ENCODE measurements at places on chromosomes 3 and 15.

- DNase-seq: peak; percentile 92
These were observed at the start of gene FYTTD1 for GRCh38 chr3:197749601-197750395. TSS of gene FYTTD1 (plus strand) at chr3:197749883. CDS start at chr3:197749972, 89 bp downstream.

GRCh38 chr15:89332446-89332845 lies 2.2 kb downstream of the POLG start:
- DNase-seq: peak; percentile 45

DNA sequence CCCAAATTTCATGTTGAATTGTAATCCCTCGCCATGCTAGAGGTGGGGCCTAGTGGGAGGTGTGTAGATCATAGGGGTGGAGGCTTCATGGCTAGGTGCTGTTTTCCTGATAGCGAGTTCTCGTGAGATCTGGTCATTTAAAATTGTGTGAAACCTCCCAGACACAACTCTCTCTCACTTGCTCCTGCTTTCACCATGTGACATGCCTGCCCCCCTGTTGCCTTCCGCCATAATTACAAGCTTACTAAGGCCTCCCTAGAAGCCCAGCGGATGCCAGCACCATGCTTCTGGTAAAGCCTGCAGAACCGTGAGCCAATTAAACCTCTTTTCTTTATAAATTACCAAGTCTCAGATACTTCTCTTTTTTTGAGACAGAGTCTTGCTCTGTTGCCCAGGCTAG lies 36.0 kb downstream of the CCDC54 start:
- no peak for DNase-seq

GRCh38 chr15:68097029-68097428 lies 42.9 kb downstream of the PIAS1 start:
- no peak for DNase-seq

DNA sequence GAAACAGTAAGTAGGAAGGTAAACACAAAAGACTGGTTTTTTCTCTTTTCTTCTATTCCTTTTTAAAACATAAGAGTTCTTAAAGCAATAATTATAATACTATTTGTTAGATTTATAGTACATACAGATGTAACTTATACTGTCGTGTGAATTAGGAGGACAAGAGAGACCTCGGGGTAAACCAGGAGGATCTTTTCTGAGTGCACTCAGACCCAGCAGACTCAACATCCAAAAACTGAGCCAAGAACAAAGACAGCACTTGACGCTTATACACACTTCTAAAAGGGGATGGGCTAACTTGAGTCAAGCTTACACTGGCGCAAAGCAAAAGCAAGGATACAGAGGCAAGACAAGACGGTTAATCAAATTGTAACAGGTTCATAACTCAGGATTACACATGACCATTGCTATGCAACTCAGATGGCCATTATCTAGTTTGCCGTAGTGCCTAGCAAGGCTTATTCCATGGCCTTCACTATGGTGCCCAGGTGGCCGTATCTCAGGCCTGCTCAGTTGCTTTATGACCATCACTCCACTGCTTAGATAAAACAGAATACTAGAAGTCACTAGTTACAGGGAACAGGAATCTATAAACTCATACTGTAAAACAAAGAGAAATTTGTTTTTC lies 18.6 kb downstream of the MTHFS start:
- DNase-seq: no peak

GRCh38 chr3:169244119-169244864 lies 419.2 kb downstream of the MECOM start:
- no peak for DNase-seq

GRCh38 chr3:79351699-79352098 lies 416.1 kb downstream of the ROBO1 start:
- DNase-seq: no peak

DNA sequence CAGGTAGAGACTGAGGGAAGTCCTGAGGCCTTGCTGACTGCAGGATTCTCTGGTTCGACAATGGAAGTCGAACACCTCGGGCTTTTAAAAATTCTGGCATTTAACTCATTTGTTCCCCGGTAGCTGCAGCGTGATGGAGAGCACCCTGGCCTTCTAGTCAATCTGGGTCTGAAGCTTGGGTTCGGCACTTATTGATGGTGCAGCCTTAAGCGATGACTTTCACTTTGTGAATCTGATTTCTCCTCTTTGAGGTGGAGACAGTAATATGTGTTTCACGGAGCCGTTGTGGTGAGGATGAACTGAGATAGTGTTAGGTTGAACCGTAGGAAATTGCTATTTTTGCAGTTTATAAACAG lies 621 bp upstream of the PARP6 start:
- DNase-seq: peak; percentile 3

All from COLO829 (cell line).